ENCODE measurements at places on chromosomes 12 and 14.

DNA sequence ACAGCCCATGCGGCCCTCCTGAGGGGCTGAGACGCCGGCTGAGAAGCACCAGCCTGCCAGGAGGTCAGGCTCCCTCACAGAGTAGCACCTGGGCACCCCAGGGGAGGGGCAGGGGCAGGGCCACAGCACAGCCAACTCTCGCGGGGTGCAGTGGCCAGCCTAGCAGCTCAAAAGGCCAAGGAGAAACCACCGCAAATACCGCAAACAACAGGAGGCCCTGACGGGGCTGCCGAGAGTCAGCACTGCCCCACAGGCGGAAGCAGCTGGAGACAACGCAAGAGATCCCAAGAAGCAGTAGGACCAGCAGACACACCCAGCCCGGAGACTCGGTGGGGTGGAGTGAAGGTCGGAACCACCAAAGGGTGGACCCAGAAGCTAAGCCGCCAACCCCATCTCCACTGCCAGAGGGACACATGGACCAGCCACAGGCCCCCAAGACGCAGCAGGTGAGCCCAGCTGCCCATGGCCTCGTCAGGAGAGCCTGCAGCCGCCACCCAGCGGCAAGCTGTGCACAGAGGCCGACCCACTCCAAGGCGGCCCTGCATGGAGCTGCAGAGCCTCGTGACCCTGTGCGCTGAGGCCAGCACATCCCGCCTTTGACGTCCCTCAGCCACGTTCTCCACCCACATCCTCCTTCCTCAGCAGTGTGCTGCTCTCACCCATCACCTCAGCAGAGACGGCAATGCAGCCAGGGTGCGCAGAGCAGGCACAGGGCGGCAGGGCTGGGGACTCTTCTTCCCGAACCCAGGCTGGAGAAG is 31.7 kb upstream of the BTBD6 start:
- no peak for DNase-seq

DNA sequence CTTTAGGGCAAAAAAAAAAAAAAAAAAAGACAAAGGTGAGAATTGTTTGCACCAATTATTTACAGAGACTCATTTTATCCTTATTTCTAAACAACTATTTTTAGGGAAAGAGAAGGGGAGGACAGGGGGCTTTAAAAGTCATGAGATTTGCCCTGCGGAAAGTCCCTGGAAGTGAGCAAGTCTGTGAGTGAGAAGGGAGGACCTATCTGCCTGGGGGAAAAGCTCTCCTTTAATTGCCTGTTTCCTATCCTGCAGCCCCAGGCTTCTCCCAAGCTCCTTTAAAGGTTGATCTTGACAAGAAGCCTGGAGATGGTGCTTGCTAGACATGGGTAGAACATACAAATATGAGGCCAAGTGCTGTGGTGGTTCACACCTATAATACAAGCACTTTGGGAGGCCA is 8.3 kb upstream of the CHST11 start:
- no peak for DNase-seq

- DNase-seq: peak; percentile 83
Measured at GRCh38 chr12:76032043-76032981, 736 bp upstream of the PHLDA1 start.

GRCh38 chr12:77995436-77996167 is 164.9 kb downstream of the NAV3 start:
- no peak for DNase-seq

DNA sequence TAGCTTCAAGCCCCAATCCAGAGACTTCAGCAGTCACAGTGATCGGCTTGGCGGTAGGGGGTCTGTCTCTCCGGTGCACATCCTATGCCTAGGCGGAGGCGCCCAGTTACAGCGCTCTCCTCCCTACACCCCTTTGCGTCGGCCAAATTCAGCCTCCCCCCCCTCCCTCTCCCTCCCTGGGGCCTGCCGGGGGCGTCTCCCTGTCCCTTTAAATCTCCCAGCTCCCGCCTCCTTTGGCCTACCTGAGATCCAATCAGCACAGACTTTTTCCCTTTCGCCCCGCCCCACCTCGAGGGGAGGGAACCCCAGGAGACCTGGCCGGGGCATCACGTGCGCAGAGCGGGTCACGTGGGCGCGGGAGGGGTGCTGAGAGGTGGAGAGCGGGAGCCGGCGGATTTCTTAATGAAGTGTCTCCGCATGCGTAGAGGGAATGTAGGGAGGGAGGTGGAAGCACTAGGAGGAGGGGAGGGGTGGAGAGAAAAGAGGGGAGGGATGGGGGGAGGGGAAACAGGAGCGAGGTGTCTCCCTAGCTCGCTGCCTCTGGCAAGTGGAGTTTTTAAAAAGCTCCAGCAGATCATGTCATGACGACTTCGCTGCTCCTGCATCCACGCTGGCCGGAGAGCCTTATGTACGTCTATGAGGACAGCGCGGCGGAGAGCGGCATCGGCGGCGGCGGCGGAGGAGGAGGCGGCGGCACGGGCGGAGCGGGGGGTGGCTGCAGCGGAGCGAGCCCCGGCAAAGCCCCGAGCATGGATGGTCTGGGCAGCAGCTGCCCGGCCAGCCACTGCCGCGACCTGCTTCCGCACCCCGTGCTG is at the start of gene HOXC13:
Gene HOXC13 (plus strand): TSS at position 506 of the 815 bp plus-strand sequence. CDS start 76 bp downstream, at position 582.
- DNase-seq: peak; percentile 87

- DNase-seq: no peak
Measured at GRCh38 chr12:59719701-59720100, 123.9 kb downstream of the SLC16A7 start.

GRCh38 chr12:110254971-110255540 is 26.0 kb upstream of the ATP2A2 start:
- DNase-seq: no peak

GRCh38 chr12:84507956-84508850 is 404.4 kb downstream of the SLC6A15 start:
- peak; percentile 18 for DNase-seq

DNA sequence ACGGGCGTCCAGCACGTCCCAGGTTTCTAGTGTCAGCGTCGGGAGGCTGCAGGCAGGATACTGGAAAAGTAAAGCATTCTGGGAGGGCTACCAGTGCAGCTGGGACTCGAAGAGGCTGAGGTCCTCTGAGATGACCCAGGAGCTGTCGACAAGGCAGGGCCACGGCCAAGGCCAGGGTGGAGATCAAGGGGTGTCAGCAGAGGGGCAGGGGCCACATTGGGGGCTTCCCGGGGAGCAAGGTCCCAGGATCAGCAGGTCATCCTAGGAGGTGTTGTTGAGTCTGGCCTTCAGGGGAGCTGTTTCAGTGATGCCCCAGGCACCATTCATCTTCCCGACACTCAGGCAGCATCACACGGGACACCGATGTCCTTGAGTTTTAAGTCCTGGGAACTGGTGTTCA is 377.8 kb upstream of the SFSWAP start:
- no peak for DNase-seq

DNA sequence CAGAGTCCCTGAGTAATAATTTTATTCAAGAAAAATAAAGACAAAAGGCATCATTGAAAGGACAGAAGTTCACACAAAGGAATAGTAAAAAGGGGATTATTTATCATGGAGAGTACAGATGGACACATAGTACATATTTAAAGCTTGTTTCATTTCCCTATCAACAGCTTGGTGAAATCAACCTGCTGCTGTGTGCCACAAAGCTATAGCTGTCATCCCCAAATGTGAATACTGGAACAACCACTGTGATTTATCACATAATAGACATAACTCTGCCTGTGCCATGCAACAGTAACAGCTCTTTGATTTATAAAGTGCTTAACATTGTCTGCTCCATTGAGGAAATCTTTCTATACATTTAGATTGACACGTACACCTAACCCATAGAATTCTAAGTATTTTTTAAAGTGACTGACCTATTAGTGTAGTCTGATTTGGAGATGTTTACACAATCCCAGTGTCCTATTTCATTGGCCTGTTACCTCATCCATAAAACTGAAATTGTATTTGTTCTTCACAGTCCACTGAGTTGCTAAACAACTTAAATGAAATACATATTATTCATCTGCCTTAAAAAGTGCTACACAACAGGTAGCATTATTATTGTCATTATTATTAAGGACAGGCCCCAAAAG is 3.3 kb downstream of the NEMF start:
- no peak for DNase-seq

GRCh38 chr12:86774841-86775388 is 518.7 kb upstream of the MGAT4C start:
- DNase-seq: peak; percentile 8

- peak; percentile 68 for DNase-seq
Measured at GRCh38 chr14:62409626-62410300, 635.5 kb downstream of the KCNH5 start.

GRCh38 chr12:32854716-32855115 is 41.9 kb downstream of the PKP2 start:
- no peak for DNase-seq

- no peak for DNase-seq
Measured at GRCh38 chr14:51562816-51563215, 88.9 kb upstream of the FRMD6 start.

- DNase-seq: no peak
Measured at GRCh38 chr12:19992311-19992710, 376.0 kb upstream of the PDE3A start.

DNA sequence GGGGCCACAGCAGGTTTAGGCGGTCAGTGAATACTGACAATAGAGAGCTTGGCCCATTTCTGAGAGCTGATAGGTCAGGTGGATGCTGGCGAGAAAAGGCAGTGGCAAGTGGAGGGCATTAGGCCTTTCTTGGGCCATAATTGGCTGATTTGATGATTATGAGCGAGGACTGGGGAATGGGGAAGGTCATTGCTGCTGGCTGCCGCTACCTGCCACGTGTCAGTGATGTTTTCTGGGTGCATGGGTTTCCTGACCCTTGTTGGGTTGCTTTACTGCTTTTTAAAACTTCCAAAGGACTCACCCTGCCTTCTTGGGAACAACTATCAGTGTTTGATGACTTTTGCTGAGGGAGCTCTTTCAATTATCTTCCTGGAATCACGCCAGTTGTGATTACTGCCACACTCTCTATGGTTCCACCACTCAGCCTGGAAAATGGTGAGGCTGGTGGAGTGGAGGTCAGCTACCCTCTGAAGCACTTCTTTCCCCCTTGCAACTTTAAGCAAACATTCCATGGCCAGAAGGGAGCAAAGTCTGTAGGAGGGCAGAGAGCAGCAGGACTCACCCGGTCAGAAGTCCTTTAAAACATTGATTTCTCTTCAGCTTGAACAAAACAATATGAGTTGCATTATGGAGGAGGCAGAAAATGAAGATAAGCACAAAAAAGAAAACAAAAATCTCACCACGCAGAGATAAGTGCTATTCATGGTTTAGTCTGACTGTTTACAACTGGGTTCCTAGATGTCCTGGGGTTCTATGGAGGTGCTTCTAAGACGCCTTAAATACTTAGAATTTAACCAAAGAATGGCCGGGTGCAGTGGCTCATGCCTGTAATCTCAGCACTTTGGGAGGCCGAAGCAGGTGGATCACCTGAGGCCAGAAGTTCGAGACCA is 12.1 kb upstream of the SLC10A1 start:
- no peak for DNase-seq

DNA sequence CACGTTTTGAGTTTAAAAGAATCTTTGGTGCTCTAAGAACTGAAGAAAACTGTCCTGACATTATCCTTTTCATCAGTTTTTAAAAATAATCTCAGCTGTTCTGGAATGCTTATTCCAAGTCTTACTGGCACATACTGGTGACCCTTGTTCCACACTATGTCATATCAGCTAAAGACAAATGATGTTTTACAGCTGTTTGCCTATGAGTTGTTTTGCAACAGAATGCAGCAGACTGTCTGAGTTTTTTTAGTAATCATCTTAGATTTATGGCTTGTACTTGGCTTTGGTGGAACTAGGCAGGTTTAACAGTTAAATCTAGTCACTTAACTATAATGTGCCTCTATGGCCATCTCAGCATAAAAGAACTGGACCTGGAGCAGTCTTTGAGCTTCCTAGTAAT is 91.6 kb upstream of the GRIN2B start:
- DNase-seq: peak; percentile 71

Measured in lung (tissue), 17 donors.